GM23248 (cell line): ENCODE measurements at places on chromosomes 6 and 20. TPM values are rescaled to one million over a fixed set of nuclear protein-coding genes. Genes with fewer than 3 reads are reported as not detected.

- DNase-seq = peak; percentile 59
These were observed 35.6 kb upstream of the TRAM2 start for GRCh38 chr6:52612336-52613054.

DNA sequence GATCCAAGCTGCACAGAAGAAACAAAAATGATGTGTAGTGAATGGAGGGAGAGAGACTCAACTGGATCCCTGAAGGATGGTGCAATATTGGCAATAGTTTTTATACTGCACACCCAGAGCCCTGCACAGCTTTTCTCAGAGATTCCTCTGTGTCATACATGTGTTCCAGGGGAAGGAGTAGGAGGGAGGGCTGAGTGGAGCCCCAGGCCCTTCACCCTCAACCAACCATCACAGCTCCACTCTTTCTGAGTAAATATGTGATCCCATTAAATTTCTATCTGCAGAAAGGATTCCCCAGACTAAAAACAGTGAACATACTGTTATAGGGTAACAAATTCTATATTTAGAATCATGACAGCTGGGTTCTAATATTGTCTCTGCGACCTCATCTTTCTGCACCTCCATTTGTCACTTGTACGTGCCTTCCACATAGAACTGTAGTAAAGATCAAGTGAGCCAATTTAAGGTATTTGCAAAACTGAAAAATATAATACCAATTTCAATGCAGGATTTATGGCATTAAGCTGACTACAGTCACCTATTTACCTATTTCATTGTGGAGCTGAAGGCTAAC is 421.4 kb upstream of the NRSN1 start:
- DNase-seq = no peak

- DNase-seq = no peak
These were observed 26.5 kb downstream of the COL11A2 start for GRCh38 chr6:33165581-33166258.

GRCh38 chr20:51021067-51022025 is 1.6 kb downstream of the KCNG1 start:
- DNase-seq = no peak

DNA sequence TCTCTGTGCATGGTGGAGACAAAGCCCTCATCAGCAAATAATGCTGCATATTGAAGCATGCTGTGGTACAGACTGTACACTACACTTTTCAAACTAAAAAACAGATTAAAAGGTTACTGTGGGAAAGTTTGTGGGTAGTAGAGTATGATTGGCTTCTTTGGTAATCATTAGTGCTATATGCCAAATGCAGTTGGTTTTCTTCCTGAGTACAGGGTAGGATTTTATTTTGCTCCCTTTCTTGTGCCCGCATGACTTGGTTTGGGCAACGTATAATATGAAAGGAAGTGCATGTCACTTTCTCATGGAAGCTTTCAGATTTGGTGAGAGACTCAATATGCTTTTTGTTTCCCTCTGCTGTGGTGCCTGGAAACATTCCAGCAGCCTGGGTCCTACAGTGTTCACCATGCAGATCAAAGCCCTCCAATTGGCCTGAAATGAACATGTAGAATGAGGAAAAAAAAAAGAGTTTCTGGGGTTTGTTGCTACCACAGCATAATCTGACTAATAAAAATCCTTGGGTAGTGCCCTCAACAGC is 270.7 kb upstream of the ADGRB3 start:
- DNase-seq = no peak

DNA sequence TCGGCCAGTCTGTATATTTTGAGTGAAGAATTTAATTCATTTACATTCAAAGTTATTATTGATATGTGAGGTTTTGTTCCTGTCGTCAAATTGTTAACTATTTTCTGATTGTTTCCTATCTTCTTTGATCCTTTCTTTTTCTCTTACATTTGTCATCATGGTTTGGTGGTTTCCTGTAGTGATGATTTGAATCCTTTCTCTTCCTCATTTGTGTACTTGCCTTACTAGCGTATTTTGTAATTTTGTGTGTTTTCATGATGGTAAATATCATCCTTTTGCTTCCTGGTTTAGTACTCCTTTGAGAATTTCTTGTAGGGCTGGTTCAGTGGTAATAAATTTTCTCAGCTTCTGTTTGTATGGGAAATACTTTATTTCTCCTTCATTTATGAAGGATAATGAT is 151.7 kb upstream of the CEP162 start:
- no peak for DNase-seq

- DNase-seq = no peak
These were observed 1.4 kb downstream of the OTOR start for GRCh38 chr20:16749573-16749972.

GRCh38 chr6:160277546-160277945 is 18.9 kb upstream of the SLC22A2 start:
- no peak for DNase-seq

DNA sequence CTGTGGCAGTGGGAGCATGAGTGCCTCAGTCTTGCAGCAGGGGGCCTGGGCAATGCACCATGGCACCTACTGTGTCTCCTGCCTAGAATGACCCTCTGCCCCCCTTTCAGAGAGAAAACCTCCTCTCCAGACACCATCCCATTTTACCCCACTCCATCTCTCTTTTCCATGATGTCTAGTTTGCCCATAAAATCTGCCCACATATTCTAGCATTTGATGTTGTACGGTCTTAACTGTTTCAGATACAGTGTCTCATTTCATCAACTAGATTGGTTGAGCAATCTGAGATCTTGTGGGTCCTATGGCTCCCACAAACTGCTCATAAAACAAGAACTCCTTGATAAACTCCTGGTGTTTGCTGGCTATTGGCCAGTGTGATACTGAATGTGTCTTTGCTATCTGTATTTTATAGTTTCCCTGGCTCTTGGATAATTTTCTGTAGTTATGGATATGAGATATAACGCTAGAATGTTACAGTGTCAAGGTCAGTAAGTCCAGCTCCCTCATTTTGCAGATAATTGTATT is 8.1 kb downstream of the PNPLA1 start:
- DNase-seq = no peak

- DNase-seq = no peak
These were observed 22.5 kb upstream of the SAMD3 start for GRCh38 chr6:130245267-130245666.

- no peak for DNase-seq
These were observed 192.4 kb upstream of the ZNF217 start for GRCh38 chr20:53786071-53786444.

- DNase-seq = no peak
These were observed 19.0 kb downstream of the KIF3B start for GRCh38 chr20:32296412-32296811.

Gene GGT7
- polyA plus RNA-seq = 17.6 and 20.4 TPM in 2 replicates
